ENCODE measurements at places on chromosomes 4 and X.

DNA sequence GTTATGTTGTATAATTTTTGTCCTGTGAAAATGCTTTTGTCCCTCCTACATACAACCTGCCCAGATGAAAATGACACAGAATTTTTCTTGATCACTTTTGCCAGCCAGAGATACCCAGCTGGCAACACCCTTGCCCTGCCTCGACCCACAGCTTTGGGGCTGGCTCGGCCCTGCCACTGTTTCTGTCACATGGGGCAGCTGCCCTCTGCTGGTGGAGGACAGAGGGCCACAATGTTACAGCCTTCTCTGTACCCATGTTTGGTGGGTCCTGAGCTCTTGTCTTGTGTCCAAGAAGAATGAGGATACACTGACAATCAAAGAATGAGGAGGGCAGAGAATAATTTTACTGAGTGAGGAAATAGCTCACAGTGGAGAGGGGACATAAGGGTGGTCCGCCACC is 31.1 kb downstream of the BMP15 start:
- no peak for DNase-seq

DNA sequence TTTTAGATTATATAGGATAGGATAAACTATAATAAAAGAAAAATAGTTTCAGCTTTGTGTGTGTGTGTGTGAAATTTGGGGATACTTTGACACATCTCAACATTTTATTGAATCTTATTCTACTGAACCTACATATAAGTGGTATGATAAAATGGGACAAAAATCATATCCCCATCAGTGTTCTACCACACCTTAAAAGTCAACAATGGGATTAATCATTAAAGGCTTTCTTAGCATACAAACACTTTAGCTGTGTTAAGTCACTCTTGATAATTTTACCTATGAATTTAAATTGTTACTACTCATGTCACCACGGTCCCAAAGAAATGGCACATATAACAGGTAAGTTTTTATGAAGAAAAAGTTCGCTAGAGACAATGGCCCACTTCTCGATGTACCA is 37.7 kb upstream of the LRBA start:
- no peak for DNase-seq

GRCh38 chr4:114636192-114636935 is 37.8 kb downstream of the UGT8 start:
- no peak for DNase-seq

- no peak for DNase-seq
Observed at GRCh38 chr4:105944540-105944939, 49.3 kb downstream of the NPNT start.

- no peak for DNase-seq
Observed at GRCh38 chr4:37516057-37516775, 170.0 kb downstream of the RELL1 start.

- no peak for DNase-seq
Observed at GRCh38 chr4:102403116-102403515, 57.8 kb upstream of the SLC39A8 start.

GRCh38 chrX:15202454-15203177 is 67.3 kb downstream of the ASB9 start:
- no peak for DNase-seq

DNA sequence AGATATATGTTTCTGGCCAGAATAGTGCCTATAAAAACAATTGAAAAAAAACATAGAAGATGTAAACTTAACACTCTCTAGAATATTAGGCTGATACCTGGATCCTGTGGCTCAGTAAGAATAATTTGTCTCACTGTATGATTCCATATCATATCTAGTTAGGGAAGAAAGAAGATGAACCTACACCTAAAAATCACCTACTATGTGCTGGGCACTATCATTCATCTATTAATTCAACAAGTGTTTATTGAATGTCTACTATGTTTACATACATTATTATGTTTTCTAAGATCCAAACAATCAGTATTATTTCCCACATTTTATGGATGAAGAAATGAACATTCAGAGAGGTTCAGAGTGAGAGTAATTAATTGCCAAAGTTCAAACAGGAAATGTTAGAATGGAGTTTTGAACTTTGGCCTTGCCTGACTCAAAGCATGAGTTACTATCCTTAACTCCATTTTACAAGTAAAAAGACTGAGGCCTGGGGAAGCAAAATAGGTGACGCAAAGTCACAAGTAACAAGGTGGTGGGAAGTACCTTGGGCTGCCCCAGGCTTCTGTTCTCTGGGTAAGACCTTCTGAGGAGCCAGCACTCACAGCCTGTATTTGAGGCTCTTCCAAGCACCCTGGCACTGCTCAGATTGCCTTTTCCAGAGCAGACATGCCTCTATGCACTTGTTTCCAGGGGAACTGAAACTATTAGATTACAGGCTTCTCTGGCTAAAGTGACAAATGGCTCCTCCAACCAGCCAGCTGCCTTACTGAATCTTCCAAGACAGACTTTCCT is 111.1 kb upstream of the ACSL4 start:
- DNase-seq, result no peak

DNA sequence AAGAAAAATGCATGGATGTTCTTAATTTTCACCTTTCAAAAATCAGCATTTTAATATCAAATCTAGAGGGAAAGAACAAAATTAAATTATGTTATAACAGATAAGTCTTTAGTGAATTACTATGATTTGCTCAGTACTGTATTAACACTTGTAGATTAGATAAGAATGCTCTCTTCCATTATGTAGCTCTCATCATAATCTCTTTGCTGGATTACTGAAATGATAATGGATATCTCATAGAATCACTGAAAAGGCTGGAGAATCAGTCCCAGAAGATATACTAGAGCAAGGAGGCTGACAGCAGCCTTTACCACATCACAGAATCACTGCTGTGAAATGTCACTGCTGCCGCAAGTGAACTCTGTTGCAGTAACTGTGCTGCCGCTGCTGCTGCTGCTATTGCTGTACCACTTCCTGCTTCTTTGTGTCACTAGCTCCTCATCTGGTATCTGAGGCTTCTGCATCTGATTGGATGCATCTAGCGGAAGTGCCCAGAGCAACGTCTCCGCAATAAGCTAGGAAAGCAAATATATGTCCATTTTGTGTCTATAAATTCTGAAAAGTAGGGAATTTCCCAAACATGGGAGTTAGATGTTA is 738.2 kb downstream of the ADGRL3 start:
- DNase-seq, result no peak

DNA sequence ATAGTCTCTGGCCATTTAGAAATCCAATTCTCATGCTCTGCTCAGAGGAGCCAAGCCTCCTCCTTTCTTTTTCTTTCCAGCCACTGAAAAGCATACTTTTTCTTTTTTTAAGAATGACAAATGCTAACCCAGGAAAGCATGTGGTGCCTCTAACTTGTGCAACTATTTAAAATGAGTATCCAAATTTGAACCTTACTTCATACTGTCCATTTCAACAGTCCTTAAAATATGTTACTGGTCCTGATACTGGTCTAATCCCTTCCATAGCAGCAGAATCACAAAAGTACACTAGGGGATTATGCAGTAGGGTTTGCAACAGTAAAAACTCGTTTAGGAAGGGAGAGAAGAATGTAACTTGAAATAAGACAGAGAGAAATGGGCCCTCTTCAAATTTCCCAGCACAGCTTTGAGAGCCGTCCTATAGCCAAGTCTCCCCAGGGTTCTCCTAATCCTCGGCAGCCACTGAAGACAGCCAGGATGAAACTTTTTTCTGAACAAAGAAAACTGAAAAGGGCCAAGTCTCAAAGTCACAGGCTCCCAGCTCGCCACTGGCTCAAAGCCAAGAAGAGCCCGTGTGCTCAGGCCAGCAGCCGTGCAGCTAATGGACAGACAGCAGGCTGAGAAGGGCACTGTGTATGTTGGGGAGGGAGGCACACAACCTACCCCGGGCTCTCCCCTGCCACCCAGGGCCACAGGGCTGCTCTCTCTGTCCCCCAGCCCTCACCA is 39.5 kb downstream of the GPC4 start:
- DNase-seq, result no peak

- DNase-seq, result no peak
Observed at GRCh38 chrX:49237060-49237459, 1.8 kb downstream of the CCDC22 start.

DNA sequence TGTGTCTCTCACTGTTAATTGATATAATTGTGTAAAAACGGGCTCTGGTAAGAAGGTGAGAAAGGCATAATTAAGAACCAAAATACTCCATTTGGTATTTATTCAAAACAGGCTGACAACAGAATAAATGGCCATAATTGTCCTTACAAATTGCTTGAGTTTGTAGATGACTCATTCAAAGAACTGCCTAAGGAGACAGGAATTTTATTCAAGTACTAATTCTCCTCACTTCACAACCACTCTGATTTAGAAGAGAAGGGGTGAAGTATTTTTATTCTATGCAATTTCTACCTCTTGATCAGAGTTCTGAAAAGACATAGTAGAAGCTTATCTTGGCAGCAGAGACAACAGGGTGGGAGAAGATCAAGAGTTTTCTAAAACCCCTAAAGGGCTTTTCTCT is 43.1 kb downstream of the ATP11C start:
- no peak for DNase-seq

- DNase-seq, result no peak
Observed at GRCh38 chr4:52925531-52925968, 63.4 kb downstream of the RASL11B start.

DNA sequence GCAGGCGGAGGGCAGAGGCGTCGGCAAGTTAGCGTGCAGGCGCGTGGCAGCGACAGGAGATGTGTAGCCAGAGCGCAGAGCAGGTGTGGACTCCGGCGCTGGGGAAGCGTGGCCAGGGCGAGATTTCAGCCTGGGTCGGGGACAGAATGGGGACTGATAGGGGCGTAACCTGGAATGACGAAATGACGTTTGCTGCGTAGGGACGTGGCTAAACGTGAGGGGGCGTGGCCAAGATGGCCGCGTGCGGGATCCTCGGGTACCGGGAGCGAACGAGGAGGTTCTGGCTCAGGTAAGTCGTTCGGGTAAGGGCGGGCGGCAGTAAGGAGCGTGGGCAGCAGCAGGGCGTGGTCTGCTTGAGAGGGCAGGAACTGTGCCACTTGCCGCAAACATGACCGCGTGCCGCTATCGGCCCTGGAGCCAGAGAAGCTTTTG is 10.9 kb upstream of the CLTRN start:
- peak; percentile 84 for DNase-seq

GRCh38 chr4:101288365-101289145 is 58.8 kb downstream of the PPP3CA start:
- DNase-seq, result no peak

GRCh38 chr4:13840502-13841190 is 213.1 kb upstream of the BOD1L1 start:
- no peak for DNase-seq

- DNase-seq, result no peak
Observed at GRCh38 chr4:11549525-11549924, 120.8 kb upstream of the HS3ST1 start.

DNA sequence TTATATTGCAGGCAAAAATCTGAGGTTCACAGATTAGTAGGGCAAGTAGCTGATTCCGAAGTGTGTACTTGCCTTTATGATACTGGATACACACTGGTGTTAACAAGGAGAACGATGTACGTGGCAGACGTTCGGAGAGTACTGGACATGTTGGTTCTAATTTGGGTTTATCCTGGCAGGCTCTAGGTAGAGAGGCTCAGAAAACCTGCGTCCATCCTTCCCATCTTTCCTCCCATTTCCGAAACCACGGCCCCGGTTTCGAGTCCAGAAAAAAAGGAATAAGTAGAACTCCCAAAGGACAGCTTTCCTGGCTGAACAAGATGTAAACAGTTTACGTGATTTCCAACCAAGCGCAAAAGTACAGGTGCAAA is 351 bp upstream of the SLC30A9 start:
- DNase-seq, result no peak

DNA sequence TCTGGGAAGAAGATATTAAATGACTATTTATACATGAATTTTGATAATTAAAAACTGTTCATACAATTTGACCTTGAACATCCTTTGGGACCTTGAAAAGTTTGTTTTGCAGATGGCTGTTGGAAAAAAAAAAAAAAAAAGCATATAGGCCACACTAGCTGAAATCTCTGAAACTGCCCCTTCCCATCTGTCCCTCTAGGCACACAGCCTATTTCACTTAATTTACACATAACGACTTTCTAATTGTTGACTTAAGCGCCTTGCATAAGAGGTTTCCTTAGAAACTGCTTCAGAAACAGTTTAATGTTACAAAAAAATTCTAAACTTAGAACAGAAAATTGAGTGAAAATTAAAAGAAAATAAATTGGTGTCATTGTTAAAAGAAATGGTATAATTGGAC is 131.0 kb downstream of the COX18 start:
- DNase-seq, result no peak

DNA sequence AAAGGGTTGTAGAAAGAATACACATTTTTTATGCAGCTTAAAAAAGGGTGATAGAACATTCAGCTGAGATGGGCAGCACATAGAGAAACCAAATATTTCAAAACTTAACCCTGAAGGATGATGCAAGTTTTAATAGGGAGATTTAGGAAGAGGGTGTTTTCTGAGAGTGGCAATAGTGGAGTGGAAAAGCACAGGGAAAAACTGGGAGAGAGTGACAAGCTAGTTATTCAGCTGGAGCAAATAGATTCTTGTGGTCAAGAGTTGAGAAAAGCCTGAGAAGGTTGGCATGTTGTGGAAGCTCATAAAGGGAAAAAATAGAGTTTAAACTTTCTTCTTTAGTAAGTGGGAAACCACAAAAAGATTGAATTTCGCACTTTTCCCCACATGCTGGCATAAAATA is 359.6 kb upstream of the PITX2 start:
- no peak for DNase-seq

DNA sequence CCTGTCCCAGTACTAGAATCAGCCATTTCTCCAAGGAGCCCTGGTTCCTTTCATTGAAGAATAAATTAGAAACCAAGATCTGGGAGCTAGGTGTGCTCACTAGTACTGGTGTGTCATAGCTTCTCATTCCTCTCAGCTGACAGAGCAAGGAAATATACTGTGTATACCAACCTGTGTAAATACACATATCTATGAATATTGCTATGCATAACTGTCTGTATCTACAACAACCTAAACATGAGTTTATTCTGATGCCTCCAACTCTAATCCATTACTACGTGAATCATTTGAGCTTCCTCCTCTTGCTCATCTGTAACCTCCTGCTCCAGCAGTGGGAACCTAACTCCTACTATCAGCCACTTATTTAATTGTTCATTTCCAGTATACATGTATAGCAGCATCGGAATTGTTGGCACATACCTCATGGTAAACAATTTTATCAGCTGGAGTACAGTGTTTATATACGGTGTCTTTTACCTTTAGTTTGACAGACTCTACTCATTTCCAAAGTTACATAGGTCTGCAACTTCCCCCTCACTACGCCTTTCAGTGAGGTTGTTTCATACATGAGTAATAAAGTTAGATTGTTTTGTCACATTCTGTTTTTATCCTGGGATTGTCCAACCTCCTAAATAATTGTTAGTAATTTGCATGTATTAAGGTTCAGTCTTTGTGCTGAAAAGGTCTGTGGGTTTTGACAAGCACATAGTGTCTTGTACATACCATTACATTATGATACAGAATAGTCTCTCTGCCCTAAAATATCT is 7.1 kb upstream of the SCRG1 start:
- DNase-seq, result no peak

GRCh38 chr4:172514801-172515200 is 653.8 kb upstream of the GALNT7 start:
- DNase-seq, result no peak

DNA sequence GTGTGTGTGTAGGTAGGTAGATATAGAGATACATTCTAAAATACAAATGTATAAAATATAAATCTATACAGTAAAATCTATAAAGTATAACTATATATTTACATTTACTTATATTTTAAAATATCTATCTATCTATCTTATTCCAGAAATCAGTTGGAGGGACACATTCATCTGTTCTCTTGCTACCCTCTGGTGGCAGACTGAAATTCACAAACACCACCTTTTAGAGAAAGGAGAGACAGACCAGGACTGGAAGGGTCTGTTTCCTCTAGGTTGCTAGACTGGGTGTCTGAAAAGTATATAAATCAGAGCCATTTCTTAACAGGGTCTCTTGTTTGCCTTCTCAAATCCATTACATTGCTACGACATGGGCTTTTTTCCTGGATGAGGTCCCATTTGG is 343.0 kb downstream of the OPHN1 start:
- no peak for DNase-seq
